NCI-H2081 treated with DMSO at 0.1 percent for 48 hours (cell line): ENCODE measurements at places on chromosomes 2 and 18.

GRCh38 chr2:221465776-221466175 lies 106.3 kb downstream of the EPHA4 start:
- DNase-seq, result no peak

GRCh38 chr2:63463142-63463541 lies 125.1 kb downstream of the WDPCP start:
- DNase-seq, result no peak

DNA sequence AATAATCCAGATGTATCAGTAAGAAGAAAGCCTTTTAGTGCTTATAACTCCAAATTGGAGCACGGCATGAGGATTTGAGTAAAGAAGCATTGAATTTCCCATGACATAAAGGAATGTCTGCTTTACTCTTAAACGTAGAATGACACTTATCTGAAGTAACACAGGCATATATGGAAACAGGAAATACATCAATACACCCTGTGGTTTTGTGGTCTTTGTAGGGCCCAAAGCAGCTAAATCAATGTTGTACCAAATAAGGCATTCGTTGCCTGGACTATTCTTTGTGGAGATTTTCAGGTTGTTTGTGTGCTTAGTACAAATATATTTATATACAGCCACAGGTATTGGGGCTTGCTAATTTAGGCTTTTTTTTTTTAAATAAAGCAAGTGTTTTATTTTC lies 660.5 kb downstream of the LRRTM4 start:
- DNase-seq, result no peak

DNA sequence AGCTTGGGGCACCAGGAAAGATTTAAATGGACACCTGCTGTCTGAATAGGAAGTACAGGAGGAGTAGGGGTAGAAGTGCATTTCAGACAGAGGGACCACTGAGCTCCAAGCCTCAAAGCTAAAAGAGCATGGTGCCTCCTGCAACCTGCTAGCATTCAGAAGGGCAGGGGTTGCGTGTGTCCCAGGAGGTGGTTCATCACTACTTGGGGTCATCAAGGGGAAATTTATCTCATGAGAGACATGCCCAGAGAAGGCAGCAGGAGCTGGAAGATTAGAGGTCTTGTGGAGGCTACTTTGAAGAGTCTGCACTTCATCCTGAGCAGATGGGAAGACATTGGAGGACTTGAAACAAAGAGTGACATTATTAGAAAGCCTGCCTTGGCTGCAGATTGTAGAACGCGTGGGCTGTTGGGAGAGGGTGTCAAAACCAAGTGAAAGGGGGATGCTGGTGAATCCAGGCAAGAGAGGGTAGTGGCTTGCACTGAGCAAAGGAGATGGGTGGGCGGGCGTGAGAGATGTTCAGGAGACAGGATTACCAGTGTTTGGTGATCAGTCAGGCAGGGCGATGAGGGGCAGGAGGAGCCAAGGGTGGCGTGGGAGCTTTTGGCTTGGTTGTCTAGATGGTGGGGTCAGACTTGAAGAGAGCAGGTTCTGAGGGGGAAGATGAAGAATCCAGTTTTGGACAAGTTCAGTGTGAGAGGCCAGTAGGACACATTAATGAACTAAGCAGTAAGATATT lies 154.0 kb downstream of the DYSF start:
- DNase-seq, result no peak

DNA sequence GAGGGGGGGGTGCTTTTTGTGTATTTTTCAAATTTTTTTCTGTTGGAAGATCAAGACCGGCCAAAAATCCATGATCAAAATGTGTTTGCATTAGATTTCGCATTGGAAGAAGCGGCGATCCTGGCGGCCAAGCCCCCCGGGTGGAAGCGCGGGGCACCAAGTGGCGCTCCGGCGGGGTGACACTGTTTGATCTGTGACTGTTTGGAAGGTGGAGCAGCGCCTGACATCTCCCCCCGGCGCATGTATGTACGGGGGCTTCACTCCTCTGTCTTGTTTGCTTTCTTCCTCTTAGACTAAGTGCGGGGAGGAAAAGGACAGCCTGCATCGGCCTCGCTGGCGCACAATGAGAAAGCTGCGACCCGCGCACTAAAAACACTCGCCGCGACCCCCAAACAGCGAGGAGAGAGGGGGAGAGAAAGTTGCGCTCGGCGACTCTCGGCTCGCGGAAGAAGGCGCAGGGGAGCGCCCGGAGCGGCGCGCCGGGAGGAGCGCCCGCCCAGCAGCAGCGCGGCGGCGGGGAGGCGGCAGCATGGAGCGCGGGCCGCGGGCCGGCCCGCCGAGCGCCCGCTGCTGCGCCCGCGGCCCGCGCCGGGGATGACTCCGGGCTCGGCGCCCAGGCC lies 515 bp downstream of the TSHZ1 start:
- DNase-seq, result no peak

GRCh38 chr2:195610717-195611116 lies 46.3 kb upstream of the SLC39A10 start:
- no peak for DNase-seq

GRCh38 chr2:118654945-118655344 lies 192.5 kb downstream of the EN1 start:
- DNase-seq, result no peak

GRCh38 chr2:1498176-1498575 lies 84.9 kb downstream of the TPO start:
- DNase-seq, result no peak

DNA sequence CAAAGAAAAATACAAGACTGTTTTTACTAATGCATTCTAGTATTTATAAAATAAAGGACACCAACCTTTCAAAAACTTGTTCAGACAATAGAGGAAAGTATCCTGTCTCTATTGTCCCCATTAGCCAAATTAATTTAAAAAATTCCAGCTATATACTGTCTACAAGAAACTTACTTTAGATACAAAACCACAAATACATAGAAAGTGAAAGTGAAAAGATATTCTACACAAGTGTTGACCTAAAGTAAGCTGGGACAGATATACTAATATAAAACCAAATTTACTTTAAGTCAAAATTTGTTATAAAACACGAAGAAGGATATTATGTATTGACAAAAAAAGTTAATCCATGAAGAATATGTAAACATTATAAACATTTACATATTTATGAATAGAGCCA lies 893.3 kb upstream of the TMEFF2 start:
- no peak for DNase-seq

DNA sequence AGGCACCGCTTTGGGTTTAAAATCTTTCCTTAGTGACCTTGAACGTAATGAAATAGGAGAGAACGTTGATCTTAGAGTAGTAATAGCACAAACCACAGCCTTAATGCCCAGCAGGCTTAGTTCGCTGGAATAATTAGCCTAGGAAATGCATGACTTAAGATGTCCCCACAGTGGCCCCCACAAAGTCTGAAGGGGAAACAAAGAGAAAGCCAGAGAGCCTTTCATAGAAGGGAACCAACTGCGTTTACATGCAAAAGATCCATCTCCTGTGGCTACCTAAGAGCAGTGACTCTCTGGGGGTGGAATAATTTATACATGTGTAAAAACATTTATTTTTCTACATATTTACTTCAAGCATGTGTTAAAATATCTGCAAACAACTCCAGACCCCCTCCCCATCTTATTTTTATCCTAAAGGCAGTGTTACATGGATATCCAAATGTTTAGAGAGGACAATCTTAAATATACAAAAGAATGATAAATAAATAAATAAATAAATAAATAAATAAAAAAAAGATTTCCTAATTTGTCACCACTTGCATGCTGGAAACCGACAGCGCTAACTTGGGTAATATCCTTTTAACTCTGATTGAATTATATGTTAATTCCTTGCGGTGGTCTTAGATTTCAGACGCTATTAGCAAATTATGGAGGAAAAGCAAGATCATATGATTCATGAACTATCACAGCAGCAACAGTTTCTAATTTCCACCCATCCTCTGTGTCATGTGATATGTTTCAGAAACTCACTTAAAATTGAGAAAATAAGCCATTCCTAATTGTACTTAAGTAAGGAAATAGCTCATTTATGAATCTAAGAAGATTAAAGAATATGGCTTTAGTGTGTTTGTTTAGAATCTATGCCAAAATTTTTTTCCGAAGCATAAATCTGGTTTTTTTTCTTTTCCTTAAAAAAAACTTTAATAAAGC lies 23.4 kb upstream of the CYP1B1 start:
- DNase-seq, result no peak

- DNase-seq, result no peak
These were observed 16.5 kb upstream of the PSD4 start for GRCh38 chr2:113157118-113157896.

DNA sequence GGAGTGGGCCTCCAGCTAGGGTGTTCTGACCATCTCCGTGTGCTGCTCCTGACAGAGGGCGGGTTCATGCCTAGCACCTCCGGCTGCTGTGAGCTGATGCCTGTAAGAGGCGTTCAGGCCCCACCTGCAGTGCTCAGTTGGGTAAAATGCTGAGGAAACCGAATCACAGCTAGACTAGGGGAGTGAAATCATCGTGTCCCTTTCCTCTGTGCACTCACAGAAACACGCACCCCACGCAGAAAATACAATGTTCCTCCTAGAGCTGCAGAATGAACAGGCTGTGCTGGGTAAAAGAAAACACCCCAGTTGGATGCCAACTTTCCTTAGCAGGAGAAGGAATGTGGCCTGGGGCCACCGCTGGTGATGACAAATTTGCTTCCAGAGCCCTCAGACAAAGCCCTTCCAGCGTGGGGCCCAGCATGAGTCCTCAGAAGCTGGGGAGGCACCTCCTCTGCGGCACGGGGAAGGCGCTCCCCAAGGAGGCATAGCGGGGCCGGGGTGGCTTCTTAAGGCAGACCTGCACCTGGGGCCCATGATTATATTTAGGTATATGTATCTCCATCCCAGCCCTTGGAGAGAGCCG lies 16.3 kb upstream of the ARHGEF4 start:
- DNase-seq, result no peak

GRCh38 chr2:72131916-72132841 lies 15.5 kb downstream of the CYP26B1 start:
- no peak for DNase-seq

- no peak for DNase-seq
These were observed 165.4 kb downstream of the TCF4 start for GRCh38 chr18:55422456-55423180.

- peak; percentile 29 for DNase-seq
These were observed 54.6 kb downstream of the CYP27C1 start for GRCh38 chr2:127165539-127165935.

GRCh38 chr18:8615397-8616027 lies 6.3 kb downstream of the RAB12 start:
- peak; percentile 52 for DNase-seq

DNA sequence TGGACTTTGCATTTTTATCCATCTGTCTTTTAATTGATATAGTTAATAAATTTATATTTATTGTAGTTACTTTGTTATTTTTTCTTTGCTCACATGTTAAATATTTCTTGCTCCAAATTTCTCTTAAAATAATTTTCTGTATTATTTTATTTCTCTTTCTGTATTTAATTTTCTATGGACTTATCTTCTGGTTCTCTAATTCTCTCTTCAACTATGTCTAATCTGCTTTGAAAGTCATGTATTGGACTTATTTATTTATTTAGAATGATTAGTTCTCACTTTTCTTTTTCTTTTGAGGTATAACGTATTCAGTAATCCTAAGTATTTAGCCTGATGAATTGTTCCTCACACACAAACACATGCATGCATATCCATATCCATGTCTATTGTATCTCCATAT lies 53.1 kb downstream of the ASB1 start:
- DNase-seq, result no peak

- no peak for DNase-seq
These were observed 626.7 kb upstream of the SALL3 start for GRCh38 chr18:78352910-78353309.

DNA sequence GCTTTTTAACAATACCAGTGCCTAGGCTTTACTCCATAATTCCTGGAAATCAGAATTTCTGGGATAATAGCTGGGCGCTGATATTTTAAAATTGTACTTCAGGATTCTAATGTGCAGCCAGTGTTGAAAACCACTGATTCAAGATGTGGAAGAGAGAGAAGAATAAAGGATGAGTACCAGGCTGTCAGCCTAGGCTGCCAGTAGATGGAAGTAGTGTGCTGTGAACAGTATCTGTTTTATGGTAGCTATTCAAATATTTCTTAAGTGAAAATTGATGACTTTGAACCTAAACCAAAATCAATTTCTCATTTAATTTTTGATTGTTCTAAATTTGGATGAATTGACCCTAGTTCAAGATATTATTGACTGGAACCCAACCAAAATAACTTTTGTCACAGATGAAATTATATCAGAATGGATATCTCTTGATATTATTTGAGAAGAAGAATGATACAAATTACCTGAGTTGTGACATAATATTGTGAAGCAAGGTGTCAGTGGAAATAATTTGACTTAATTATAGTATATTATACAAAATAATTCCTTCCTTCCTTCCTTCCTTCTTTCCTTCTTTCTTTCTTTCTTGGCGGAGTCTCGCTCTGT lies 88.0 kb downstream of the COMMD1 start:
- DNase-seq, result no peak

- DNase-seq, result peak; percentile 90
These were observed 701.1 kb upstream of the KLHL29 start for GRCh38 chr2:22683914-22684313.

DNA sequence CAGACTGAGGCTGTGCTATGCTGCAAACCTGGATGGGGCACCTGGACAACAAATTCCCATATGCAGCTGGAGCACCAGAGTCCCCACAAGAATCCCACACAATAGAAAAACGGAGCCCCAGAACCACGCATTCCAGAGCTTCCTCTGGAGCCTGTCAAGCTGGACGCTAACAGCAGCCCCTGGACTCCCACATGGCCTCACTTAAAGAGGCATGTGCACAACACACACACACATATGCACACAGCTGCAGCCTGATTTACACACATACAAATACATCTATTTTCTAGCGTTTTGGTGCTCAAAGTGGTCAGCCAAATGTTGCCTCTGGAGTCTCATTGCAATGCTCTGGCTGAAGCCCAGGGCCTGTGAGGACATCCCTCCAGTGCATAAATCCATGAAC lies 632.7 kb upstream of the ID2 start:
- DNase-seq, result no peak

GRCh38 chr2:232377319-232377718 lies 1.2 kb upstream of the ALPP start:
- no peak for DNase-seq

DNA sequence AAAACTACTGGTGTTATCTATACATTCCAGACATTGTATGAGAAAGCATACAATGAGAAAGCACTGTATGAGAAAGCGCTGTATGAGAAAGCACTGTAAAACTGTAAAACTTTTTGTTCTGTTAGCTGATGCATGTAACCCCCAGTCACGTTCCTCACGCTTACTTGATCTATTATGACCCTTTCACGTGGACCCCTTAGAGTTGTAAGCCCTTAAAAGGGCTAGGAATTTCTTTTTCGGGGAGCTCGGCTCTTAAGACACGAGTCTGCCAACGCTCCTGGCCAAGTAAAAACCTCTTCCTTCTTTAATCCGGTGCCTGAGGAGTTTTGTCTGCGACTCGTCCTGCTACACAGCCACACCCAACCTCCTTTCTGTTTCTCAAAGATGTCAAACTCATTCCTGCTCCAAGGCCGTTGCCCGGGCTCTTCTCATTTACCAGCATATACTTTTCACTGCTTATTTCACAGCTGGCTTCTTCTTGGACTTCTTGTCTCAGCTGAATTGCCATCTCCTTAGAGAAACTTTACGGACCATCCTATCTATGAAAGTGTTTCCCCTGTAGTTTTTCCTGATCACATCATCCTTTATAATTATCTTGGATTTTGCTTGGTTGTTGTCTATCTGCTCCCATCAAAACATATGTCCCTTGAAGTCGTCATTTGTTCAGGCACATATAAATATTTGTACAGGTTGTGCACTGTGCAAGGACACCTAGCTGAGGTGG lies 29.8 kb upstream of the YES1 start:
- DNase-seq, result no peak

- DNase-seq, result no peak
These were observed 27.8 kb downstream of the NXPH2 start for GRCh38 chr2:138752197-138752956.
